Activated T-cell treated with anti-CD3 and anti-CD28 coated beads, Interleukin-2, amount 50 U/mL, for 1 hour (primary cell): ENCODE measurements at places on chromosomes 11 and 22.

GRCh38 chr11:45663486-45664375, 1.7 kb downstream of the CHST1 start:
- no peak for DNase-seq

- no peak for DNase-seq
These were observed 63.2 kb downstream of the ALX4 start for GRCh38 chr11:44246726-44247125.

- DNase-seq: peak; percentile 83
These were observed 13.7 kb upstream of the SEC14L3 start for GRCh38 chr22:30485362-30485988.

DNA sequence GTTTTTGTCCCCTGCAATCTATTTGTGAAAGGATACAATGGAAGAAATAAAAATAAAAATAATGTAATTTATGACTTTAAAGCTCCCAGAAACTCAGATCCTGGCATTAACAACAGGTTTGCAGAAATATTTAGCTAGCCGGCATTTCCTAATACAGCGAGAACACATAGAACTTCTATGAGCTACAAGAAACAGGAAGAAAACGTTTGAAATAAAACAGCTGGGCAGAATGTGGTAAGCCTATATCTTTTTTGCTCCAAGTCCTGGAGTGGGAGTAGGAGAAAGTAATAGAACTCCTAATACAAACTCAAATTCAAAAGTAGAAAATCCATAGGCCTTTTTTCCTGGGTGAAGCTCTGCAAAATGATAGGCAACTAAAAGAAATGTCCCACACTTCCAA, 29.6 kb upstream of the FIBIN start:
- no peak for DNase-seq

DNA sequence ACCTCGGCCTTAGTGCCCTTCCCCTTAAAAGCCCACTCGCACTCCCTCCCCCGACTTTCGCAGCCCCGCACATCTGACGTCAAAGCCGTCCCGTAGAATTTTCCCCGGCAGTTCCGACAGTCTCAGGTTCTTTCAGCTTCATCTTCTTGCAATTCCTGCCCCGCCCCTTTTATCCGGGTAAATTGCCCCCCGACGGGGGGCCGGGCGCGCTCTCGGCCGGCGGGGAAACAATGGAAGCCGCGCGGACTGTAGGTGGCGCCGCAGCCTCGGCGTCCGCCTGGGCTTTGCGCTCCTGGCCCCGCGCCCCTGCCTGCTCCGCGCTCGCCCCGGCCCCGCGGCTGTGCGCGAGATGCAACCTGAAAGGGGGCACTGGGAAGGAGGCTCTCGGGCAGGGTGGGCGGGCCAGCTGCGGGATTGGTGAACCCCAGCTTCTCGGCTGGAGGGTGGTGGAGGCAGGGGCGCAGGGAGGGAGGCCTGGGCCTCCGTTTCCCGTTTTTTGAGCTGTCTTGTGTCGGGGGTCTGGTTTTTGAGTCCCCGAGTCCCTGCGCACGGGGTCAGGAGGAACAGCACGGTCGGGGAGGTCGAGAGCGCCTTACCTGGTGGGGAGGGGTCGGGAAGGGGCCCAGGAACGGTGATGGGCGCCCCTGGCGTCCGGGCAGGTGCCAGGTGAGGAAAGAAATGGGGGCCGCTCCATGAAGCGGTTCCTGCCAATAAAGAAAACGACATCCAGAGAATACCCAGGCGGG, 859 bp upstream of the FGF19 start:
- DNase-seq: no peak

- DNase-seq: no peak
These were observed 91.3 kb upstream of the AMOTL1 start for GRCh38 chr11:94676814-94677213.

- DNase-seq: no peak
These were observed 12.7 kb downstream of the SCUBE1 start for GRCh38 chr22:43330178-43331068.

GRCh38 chr22:47381240-47381639, 618.8 kb downstream of the TBC1D22A start:
- DNase-seq: peak; percentile 4

DNA sequence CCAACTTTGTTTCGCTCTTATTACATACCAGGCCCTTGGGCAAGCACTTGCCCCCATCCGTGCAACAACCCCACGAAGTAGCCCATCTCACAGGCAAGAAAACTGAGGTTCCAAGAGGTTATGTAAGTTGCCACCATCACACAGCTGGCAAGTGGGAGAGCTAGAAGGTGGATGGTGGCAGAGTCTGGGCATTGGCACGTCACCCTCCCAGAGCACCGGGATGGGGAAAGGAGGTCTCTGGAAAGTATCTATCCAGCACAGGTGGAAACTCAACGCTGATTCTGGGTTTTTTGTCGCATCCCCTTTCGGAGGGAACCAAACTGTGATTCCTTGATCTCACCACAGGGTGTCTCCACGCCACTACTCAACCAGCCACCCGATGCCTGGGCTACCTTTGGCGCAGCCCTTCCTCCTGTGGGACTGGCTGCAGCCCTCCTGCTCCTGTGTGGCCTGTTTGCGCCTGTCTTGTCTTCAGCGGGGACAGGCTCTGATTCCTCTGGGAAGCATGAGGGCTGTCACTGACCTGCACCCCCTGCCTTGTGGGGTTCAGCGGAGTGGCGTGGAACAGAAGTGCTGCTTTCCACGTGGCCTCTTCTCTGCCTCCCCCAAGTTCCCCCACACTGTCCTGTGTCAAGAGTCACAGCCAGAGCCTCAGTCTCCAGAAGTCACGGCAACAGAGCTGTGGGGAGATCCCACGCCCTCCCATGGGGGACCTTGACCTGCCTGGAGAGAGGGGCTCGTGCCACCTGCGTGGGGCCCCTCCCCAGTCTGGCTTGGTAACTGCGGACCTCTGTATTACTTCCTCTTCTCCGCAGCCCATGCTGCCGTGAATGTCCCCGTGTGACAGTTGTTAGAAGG, 34.4 kb upstream of the TRIM29 start:
- DNase-seq: peak; percentile 46

DNA sequence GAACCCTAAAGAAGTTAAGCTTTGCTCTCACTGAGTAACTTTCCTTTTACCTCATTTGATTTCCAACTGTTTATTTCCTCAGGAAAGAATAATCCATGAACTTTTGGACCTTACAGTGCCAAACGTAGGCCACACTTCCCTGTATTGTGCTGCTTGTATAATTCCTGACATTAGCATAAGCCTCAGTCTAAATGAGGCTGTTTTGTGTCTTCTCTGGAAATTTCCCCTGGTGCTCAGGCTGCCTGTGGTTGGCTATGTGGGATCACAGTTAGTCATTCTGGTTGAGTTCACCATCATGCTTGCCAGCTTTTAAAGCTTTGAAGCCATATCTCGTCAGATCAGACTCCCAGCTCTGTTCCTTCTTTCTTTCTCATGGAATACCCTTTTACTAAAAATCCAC, 107.0 kb downstream of the FAM76B start:
- DNase-seq: no peak

DNA sequence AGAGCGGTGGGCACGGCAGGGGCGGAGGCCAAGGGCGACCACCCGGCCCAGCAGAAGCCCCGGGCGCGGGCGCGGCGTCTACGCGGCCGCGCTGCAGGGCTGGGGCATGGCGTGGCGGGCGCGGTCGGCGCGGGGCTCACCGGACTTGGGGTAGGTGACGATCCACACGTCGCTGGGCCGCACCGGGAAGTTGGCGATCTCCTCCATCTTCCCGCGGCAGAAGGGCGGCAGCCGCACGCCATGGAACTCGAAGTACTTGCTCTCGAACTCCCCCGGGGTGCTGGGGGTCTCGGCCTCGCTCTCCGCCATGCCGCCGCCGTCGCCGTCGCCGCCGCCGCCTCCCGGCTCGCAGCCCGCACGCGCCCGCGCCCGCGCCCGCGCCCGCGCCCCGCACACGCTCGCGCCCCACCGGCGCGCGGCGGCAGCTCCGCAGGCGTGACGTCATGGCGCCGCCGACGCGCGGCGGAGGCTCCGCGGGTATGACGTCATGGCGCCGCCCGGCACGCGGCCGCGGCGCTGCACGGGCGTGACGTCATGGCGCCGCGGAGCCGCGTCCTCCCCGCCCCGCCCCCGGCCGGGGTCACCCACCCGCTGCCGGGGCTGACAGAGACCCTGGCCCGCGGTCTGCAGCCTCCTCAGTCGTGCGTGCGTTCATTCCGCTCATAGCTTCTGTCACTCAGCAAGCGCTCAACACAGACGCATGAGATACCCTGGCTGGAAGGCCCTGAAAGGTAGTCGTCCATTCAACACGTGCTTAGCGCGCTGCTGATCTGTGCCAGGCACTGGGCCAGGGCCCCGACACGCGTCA, at the start of gene SULT4A1:
Gene SULT4A1, minus strand, starts transcription at position 440 of the 808 bp plus-strand sequence. Its CDS starts 131 bp downstream, at position 309.
- no peak for DNase-seq

DNA sequence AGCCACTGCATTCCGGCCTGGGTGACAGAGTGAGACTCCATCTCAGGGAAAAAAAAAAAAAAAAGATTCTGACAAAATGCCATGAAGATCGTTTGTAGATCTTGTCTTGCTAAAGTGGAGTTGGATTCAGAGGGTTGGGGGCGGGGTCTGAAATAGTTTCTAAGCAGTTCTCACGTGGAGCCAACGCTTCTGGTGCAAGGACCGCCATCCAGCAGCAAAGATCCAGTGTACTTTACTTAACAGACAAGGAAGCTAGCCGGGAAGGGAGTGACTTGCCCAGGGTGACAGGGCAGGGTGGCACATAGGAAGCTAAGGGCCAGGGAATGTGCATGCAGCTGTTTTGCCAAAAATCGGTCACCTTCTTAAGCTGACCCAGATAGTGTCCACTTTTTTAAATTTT, 27.4 kb downstream of the APOL1 start:
- no peak for DNase-seq

DNA sequence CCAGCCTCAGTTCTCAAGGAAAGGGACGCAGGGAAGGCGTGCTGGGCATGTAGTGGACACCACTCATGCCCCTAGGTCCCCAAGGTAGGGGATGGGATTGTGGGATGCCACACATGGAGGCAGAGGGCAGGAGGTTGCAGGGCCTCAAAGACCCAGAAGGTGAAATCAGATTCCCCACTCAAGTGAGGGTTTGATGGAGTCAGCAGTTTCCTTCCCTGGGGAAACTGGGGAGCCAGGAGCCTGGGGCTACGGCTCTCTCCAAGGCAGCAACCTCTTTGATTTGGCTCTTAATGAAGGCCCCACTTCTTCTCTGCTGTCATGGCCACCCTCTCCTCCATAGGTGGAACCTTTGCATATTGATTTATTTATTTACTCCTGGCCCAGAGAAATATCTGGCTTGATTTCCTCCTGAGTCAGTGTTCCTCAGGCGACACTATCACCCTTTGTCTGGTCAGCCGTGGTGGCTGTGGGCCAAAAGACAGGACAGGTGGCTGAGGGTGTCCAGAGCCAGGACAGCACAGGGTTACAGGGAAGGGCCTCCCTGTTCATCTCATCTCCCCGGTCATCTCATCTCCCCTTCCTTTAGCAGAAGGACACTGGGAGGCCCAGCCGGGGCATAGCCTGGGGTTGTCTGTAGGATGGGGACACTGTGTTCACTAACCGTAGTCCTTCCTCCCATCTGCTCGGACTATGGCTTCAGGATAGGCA, 9.6 kb downstream of the GNAZ start:
- no peak for DNase-seq

DNA sequence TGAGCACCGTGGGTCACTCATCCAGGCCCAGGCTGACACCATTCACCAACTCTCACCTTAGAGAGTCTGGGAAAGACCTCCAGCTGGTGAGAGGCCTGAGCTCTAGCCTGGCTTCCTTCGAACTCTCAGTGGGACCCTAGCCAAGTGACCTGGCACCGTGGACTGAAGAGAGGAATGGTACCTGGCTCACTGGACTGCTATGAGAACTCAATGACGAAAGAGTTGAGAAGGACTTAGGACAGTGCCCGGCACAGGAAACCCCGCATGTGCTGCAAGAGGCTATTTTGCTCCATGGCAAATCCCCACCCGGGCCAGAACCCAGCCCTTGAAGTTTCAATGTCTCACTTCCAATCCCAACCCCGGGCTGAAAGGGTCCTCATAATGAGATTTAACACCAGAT, 605 bp upstream of the RAPSN start:
- DNase-seq: no peak

DNA sequence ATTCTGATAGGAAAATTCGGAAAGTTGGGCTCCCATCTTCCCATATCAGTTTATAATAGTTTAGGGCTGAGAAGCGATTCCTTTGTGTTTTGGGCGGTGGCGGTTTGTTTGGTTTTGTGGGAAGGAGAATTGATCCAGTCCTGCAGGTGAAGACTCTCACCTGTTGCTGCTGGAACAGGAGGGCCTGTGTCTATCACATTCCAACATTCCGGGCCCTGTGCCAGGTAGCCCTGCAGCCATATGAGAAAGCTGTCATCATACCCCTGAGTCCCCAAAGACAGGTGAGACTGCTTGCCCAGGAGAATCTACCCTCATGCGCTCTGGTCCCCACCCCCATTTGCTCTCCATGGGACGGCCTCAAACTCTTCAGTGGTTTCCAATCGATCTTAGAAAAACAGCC, 62.1 kb downstream of the TRAF6 start:
- no peak for DNase-seq

DNA sequence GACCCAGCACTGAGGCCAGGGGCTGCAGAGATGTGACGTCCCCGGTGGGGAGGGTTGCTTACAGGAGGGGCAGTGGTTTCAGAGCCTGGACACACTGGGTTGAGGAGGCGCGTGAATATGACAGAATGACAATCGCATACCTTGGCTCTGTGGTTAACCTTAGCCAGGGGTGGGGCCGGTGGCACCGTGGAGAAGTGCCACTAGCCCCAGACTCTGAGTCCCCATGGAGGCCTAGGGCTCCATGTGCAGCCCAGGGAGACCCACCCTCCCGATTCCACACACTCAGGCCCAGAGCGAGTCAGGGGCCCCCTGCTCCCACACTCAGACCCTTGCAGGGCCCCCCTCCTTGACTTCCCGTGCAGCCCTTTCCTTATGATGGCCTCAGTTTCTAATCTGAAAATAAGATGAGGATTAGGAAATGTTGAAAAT, 3.6 kb upstream of the ACR start:
- peak; percentile 7 for DNase-seq

DNA sequence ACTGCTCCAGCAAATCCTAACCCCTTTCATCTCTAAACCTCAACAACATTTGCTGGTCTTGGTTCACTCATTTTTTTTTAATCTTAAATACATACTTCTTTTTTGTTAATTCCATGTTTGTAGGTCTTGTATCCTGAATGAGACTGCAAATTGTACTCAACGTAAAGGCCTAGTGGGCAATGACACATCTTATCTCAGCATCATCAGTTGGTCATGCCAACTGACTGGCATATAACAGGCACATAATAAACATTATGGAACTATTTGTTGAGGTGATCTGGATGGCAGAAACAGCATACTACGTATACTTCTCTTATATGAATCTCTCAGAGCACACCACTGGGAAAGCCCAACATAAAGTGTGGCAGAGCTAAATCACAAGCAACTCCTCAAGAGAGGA, 116.7 kb downstream of the RBFOX2 start:
- no peak for DNase-seq

DNA sequence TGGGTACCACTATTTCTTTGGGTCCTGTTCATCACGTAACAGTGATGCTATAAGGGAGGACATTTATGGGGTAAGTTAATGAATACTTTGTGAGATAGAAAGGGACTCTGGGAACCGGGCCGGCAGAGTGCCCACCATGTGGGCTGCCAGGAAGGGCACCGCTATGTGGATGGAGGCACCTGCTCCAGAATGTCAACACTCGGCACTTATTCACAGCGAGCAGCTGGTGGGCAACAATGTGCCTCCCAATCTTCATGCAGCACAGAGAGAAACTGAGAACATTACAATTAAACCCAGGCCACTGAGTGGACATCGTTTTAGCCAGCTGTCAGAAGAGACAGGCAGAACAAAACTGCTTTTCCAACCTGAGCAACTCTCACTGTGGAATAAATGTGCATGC, 15.8 kb upstream of the ELFN2 start:
- no peak for DNase-seq

- DNase-seq: no peak
These were observed 166.8 kb upstream of the MTMR2 start for GRCh38 chr11:96090711-96091110.
